Mesothelial cell of epicardium (in vitro differentiated cells): ENCODE measurements at places on chromosomes 7 and 10. TPM values are rescaled to one million over a fixed set of nuclear protein-coding genes. Genes with fewer than 3 reads are reported as not detected.

The ARF5 gene
- 165 to 171 TPM (median 168 TPM) in 3 replicates for total RNA-seq

The ZNF488 gene
- total RNA-seq, result 0.96 to 1.4 TPM (median 0.99 TPM) in 3 replicates

The PDE1C gene
- 0.68 to 2.1 TPM (median 0.94 TPM) in 3 replicates for total RNA-seq

The SDK1 gene
- 12.8 to 17.2 TPM (median 15.1 TPM) in 3 replicates for total RNA-seq

The CFTR gene
- total RNA-seq, result 0.91 to 2.7 TPM (median 1.4 TPM) in 3 replicates

The ZSCAN21 gene
- total RNA-seq, result 17.0 to 17.6 TPM (median 17.4 TPM) in 3 replicates

The GARIN1A gene
- total RNA-seq, result 3.4 to 4.1 TPM (median 3.5 TPM) in 3 replicates
